ENCODE measurements at places on chromosomes 2 and 18.

DNA sequence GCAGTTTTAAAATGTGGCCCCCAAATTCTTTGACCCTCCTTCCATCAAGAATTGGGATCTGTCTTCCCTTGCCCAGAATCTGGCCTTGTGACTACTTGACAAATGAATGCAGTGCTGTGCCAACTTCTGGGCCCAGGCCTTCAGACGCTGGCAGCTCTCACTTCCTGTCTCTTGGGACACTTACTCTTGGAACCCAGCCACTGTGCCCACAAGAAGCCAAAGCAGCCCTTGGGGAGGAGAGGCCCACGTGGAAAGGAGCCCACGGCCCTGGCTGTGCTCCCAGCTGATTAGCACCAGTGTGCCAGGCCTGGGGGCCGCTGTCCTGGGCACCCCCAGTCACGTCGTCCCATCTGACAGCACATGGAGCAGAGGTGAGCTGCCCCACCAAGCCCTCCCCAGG is 56.6 kb downstream of the RPL37A start:
- DNase-seq = peak; percentile 53

- DNase-seq = no peak
These were observed 37.5 kb upstream of the FIGN start for GRCh38 chr2:163773276-163773675.

- DNase-seq = no peak
These were observed 3.4 kb downstream of the FANCL start for GRCh38 chr2:58237741-58238140.

DNA sequence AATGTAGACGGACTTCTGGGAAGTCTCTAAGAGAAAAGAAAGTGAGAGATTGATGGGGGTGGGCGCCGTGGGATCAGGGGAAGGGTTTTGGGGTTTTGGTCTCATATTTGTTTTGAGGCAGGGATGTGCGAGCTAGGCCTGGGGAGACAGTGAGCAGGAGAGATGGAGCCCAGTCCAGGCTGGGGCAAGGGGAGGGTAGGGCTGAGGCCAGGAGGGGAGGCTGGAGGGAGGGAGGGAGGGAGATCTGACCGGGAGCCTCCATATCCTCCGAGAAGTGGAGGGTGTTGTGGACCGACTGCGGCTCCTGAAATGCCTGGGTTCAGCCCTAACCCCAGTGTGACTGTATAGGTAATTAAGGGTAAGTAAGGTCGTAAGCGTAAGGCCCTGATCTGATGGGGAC is 72.8 kb upstream of the ODC1 start:
- DNase-seq = no peak

Data from cardiac fibroblast (primary cell).